ENCODE measurements at places on chromosomes 6 and 20.
A peak's percentile ranks its signal among the peaks of the same experiment; 100 is the strongest.

DNA sequence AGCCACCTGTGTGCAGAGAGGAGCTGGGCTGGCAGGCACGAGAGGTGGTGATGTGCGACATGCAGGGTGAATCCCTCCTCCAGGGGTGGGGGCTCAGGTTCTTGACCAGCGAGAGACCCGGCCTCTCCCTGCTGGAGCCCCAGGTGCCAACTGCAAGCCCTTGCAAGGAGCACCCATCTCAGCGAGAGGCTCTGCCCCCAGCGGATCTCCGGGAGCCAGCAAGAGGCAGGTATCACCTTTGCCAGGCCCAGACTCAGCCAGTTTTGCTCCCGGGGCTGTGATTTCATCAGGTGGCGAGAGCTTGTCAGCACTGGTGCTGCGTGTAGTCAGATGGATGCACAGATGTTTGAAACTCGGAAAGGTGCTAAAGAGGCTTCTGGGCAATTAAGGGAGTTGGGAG is 87.7 kb downstream of the TFAP2C start:
- no peak for DNase-seq

GRCh38 chr6:68282646-68283045 is 352.4 kb upstream of the ADGRB3 start:
- DNase-seq = no peak

- no peak for DNase-seq
Observed at GRCh38 chr6:19788686-19789085, 48.5 kb upstream of the ID4 start.

GRCh38 chr6:35470663-35471120 is 2.5 kb downstream of the RPL10A start:
- no peak for DNase-seq

- no peak for DNase-seq
Observed at GRCh38 chr6:156306531-156306930, 470.6 kb upstream of the ARID1B start.

- DNase-seq = no peak
Observed at GRCh38 chr6:137013031-137013430, 31.7 kb downstream of the IL20RA start.

DNA sequence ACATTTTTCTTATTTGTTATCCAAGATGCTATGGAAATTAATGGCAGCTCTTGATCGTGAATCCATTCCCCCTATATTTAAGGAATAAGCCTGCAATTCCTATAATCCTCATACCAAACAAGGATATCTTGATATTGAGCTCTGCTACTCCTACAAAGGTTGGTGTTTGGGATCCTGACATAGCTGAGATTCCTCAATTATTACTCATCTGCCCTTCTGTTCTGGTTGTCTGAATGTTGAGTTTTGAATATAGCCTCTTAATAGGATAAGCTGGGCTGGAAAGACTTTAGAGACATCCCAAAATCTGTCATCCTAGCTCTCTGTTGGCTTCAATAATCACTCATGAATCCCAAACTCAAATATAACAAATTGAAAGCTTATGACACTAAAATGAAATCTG is 49.9 kb downstream of the CLIC5 start:
- no peak for DNase-seq

DNA sequence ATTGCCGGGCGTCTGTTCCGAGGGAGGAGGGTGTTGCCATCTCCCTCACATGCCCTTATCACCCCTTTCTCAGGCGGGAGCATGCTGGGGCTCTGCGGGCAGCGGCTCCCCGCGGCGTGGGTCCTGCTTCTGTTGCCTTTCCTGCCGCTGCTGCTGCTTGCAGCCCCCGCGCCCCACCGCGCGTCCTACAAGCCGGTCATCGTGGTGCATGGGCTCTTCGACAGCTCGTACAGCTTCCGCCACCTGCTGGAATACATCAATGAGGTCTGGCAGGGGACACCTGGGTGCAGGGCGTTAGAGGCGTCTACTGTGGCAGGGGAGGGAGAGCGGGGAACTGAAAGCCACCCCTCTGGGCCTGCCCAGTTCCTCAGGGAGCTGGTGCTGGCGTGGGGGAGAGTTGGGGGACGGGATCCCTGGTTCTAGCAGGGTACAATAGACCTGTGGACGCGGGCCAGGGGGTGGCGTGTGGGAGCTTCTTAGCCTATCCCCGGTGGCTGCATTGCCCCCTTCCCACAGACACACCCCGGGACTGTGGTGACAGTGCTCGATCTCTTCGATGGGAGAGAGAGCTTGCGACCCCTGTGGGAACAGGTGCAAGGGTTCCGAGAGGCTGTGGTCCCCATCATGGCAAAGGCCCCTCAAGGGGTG is 697 bp downstream of the PPT2 start:
- peak; percentile 28 for DNase-seq
